Hematopoietic multipotent progenitor cell treated with erythropoietin and hydrocortisone succinate and interleukin-3 and kit ligand, for 4 days (in vitro differentiated cells): ENCODE measurements at places on chromosomes 11 and 22.

DNA sequence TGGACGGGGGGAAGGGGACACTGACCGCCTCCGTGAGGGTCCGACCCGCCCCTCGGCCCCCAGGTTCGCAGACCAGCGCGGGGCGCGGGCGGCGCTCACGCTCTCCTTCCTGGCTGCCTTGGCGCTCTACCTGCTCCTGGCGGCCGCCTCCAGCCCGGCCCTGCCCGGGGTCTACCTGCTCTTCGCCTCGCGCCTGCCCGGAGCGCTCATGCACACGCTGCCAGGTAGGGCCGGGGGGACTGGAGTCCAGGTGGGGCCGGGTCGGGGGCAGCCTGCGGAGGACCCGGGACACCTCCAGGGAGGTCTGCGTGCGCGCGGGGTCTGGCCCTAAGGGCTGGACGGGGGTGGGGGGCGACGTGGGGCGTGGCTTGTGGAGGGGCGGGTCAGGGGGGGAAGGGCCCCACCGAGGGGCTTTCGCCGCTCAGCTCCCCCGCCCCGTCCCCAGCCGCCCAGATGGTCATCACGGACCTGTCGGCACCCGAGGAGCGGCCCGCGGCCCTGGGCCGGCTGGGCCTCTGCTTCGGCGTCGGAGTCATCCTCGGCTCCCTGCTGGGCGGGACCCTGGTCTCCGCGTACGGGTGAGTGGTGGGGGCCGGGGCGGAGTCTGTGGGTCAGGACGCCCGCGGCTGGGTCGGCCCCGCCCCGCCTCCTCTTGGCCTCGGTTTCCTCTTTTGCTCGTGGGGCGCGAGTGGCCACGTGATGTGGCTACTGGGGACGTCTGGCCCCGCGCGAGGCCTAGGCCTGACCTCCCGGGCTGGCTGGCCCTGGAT is 19.9 kb downstream of the PHLDA2 start:
- DNase-seq = no peak

- no peak for DNase-seq
Observed at GRCh38 chr11:3191586-3192324, 26.6 kb upstream of the OSBPL5 start.

DNA sequence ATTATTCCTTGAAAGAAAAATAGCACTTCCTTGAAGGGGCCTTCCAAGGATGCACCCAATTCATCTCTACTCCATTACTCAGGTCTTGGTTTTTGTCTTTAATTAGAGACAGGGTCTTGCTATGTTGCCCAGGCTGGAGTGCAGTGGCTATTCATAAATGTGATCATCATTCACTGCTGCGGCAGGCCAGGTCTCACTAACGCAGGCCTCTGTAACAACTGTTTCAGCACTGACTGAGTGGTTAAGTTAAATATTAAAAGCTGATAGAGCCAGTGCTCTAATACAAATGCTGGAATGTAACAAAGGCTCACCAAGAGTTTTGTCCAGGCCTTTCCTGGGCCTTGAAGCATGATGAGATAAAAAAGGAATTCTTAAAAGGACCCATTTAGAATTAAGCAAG is 61.4 kb upstream of the GNAZ start:
- no peak for DNase-seq

DNA sequence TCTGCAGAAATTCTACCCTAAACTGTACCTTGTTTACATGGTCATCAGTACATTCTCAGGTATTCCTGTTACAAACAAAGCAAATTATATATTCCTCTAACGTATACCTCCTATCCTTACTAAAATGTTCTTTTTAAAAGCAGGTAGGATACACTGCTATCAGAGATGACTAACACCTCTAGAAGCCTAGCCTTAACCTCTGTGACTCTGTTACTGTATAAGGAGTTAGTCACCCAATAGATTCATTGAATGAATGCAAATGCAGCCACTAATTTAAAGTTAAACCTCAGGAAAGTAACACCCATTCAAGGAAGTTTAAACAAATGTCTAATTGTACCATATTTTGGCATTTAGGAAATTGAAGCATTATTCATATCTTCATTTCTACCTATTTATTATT is 82.2 kb downstream of the FCHSD2 start:
- no peak for DNase-seq
